ENCODE measurements at places on chromosomes 13 and 19. TPM values are rescaled to one million over a fixed set of nuclear protein-coding genes. Genes with fewer than 3 reads are reported as not detected.

- DNase-seq: no peak
These were observed 27.2 kb downstream of the EPN1 start for GRCh38 chr19:55702131-55702627.

DNA sequence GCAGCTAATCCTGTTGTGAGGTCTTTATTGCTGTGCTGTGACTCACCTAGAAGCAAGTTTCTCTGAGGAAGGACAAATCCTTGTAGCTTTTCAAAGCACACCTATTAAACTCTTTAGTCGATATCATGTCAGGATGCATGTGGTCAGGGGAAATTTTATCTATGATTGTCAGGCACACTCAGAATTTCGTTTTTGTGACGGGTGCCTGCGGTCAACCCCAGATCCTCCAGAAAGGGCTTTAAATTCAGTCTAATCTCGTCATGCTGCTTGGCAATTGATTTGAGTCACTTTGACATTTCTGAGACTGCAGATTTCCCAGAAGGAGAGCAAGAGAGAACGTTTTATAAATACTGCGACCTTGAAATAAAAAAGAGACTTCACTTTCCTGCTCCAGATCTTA lies 316.9 kb downstream of the FGF9 start:
- no peak for DNase-seq

DNA sequence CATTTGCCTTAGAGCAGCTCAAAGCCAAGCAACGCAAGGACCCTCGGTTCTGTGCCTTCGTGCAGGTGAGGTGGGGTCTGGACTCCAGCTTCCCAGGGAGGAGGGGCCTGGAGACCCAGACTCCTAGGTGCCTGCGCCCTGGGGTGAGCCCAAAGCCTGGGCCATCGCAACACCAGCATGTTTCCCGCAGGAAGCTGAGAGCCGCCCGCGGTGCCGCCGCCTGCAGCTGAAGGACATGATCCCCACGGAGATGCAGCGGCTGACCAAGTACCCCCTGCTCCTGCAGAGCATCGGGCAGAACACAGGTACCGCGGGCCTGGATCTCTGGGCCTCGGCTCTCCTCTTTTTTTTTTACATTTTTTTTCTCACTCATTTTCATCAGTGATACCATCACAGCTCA lies 19.6 kb downstream of the ARHGEF1 start:
- no peak for DNase-seq

DNA sequence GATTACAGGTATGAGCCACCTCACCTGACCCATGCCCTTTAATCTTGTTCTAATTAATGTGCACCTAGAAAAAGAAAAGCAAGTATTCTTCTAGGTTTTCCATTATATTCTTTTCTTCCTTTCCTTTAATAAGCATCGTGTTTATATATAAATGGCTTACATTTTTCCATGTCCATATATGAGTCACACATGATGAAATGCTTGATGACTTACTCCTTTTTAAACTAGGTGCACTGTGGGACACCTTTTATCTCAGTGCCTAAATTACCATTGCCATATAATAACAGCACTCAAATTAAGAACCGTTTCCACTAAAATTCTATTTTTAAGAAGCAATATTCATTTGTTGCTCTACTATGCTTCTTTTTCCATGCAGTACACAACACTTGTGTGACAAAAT lies 363.3 kb downstream of the LIG4 start:
- DNase-seq: no peak

DNA sequence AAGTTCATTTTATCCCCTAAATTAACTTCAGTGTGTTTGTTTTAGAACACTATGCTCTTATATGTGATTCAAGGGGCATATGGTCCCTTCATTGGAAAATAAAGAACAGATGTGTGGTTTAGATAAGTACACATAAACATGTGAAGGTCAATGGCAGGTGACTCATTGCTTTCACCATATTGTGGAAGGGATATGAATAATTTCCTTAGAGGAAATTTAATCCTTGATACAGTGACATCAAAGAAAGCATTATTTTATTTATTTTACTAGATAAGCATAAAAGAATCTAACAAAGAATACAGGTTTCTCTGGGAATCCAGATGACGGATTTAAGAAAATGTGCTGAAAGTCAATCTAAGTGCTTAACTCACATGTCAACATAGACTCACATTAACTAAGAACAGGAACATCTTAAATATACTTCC lies 373.5 kb downstream of the KCTD12 start:
- no peak for DNase-seq

GRCh38 chr19:44636439-44637389 lies 7.0 kb upstream of the PVR start:
- DNase-seq: no peak

- no peak for DNase-seq
These were observed 119.0 kb downstream of the PAN3 start for GRCh38 chr13:28257305-28257704.

Gene PINLYP
- 10.6 TPM for total RNA-seq

Gene ZNF729
- not detected for total RNA-seq
